ENCODE measurements at places on chromosomes 6 and 20.

DNA sequence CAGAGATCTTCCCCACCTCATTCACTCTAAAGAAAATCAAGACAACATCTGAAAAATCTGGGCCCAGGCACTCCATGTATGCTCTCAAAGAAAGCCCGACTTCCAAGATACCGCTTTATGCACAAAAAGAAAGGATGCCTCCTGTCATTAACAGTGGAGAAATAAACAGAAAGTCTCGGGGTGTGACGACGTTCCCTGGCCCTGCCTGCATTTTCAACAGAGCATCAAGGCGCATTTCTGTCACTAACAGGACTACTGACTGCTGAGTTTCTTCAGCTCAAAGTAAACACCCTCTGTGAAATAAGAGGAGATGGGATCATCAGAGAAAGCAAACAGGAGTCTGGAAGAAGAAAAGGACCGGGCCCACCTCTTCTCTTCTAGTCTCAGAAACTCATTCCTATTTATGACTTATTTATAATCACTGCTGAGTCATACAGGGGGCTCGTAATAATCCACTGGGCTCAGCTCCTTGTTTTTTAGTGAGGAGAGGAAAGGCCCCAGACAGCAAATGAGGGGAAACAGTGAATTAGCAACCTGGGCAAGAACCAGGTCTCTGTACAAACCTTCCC is 99.7 kb downstream of the ZMYND8 start:
- DNase-seq, result no peak

DNA sequence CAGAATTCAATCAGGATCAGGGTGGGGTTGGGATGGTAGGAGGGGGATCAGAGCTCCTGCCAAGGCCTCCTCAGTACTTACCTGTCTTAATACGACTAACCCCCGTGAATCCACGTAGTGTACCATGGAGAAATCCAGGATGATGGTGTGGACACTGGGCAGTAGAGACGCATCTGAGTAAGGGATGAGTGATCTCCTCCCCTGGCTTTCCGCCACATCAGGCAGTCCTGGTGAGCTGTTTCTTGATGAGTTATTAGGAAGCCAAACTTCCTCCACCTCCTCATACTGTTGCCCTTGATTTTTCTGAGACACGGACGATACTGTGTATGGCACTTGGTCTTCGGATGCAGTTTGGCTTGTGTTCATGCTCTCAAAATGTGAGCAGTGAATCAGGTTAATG is 34.2 kb upstream of the SRPK1 start:
- DNase-seq, result no peak

DNA sequence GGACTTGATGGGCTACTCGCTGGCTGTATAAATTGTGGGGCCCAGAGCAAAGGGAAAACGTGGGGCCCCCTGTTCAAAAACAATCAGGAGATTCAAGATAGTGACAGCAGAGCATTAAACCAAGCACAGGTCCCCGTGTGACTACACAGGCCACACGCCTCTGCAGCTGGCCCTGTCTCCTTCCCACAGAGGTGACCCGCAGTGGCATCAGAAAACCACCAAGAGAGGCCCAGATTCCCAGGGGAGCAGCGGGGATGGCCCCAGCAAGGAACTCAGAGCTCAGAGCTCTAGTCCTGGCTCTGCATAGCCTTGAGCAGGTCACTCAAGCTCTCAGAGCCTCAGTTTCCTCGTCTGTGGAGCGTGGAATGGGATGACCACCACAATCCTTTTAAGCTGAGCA is 57.6 kb downstream of the CPNE5 start:
- DNase-seq, result no peak

- DNase-seq, result no peak
Observed at GRCh38 chr20:14800707-14801425, 463.5 kb upstream of the FLRT3 start.

DNA sequence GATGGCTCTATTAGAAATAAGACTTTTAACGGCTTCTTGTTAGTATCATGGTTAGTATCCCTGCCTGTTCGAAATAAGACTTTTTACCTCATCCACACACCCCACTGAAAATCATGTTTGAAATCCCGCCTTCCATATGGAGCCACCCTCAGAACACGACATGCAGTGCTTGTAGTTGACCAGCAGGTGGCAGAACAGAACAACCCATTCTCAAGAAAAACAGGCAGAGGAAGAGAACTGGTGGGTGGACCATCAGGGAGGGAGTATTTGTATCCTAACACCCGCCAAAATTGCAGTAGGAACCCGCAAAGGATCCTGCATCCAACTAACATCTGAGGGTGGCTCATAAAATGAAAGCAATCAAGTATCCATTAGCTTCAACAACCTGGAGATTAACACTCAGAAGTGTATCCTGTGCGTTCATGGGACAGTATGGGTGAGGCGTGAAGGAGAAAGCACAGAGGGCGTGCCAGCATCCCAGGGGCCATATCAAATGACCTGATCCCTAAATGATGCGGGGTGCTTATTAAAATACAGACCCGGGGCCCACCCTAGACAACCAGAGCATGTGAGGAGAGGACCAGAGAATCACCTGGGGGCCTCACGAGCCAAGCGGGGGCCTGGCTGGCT is 89.6 kb upstream of the NHSL1 start:
- peak; percentile 40 for DNase-seq

- no peak for DNase-seq
Observed at GRCh38 chr6:135465307-135465706, 32.2 kb downstream of the AHI1 start.

DNA sequence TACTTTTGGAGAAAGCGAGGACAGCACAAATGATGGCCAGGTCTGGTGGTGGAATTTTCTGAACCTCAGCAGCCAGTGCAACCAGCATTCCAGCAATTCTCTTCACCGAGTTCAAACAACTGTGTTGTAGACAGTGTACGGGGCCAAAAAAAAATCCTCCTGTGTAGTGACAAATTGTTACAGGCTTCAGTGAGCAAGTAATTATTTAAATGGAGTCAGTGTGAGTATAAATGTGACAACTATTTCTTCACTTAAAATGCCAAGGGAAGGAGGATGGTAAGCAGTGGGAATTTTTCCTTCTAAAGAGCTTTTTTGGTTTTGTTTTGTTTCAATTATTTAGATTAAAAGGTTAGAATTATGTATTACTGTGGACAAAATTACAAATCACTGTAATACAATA is 154.1 kb downstream of the TMEM242 start:
- no peak for DNase-seq

DNA sequence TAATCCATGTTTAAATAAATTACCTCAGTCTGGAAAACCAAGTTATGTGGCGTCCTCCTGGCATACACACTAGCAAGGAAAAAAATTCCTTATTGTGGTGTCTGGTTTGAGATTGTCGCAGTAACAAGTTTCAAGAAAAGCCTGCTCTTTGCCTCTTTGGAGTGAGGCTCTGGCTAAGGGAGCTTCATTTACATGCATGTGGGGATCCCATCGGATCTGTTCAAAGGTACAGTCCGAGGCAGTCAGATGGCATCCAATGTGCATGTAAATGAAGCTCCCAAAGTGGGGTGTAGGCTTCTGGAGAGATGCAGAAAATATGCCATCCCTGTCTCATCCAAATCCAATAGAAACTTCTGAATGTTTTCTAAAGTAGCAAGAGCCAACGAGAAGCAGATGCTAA is 199.5 kb upstream of the FBXL4 start:
- DNase-seq, result no peak

DNA sequence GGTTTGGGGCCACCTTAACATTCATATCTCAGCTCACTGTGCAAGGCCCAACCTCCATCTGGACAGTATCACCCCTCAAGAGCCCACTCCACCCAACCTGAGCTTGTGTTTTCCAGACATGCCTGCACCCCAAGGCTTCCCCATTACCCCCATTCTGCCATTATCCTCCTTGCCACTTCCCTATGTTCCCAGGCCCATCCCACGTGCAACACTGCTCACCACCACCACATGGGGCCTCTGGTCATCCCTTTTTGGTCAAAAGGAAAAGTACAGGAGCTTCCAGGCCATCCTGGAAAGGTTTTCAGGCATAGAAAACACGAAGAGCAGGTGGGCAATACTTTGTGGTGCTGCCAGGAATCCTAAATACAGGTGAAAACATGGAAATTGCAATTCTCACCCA is 140.3 kb downstream of the SYNDIG1 start:
- no peak for DNase-seq

- no peak for DNase-seq
Observed at GRCh38 chr6:162615016-162615705, 112.4 kb downstream of the PRKN start.

GRCh38 chr6:134106702-134107101 is 54.3 kb upstream of the SLC2A12 start:
- no peak for DNase-seq

DNA sequence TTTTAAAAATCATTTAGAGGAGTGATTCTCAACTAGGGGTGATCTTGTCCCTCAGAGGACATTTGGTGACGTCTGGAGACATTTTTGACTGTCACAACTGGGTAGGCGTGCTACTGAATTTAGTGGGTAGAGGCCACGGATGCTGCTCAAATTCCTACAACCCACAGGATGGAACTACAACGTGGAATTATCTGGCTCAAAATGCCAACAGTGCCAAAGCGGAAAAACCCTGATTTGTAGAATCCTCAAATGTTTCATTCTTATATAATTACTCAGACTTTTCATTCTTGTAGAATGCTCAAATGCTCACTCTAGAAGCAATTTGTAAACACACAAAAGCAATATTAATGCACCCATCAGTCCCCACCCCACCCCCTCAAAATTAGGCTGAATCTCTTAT is 229.8 kb downstream of the ZMYND8 start:
- no peak for DNase-seq

- no peak for DNase-seq
Observed at GRCh38 chr6:12608874-12609273, 107.7 kb upstream of the PHACTR1 start.

- DNase-seq, result no peak
Observed at GRCh38 chr6:170182781-170183120, 108.1 kb downstream of the DLL1 start.

GRCh38 chr6:84224251-84224650 is 3.2 kb downstream of the CEP162 start:
- DNase-seq, result peak; percentile 56

GRCh38 chr6:78589436-78589835 is 277.9 kb upstream of the IRAK1BP1 start:
- peak; percentile 47 for DNase-seq

DNA sequence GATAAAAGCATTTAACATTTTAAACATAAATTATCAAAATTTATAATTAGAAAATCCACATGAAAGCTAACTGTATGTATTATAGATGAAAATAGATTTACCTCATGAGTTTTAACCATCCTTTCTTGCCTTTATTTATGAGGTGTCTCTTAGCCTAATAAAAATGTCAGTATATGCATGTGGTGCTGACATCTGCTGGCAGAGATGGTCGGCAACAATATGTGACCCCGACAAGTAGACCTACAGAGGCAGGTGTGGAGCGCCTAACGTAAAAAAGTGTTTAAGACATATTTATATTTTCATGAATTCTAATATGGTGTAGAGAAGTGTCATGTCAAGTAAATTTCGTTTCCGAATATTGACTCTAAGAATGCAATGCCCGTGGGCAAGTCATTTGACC is 149.0 kb upstream of the FUT9 start:
- DNase-seq, result no peak

DNA sequence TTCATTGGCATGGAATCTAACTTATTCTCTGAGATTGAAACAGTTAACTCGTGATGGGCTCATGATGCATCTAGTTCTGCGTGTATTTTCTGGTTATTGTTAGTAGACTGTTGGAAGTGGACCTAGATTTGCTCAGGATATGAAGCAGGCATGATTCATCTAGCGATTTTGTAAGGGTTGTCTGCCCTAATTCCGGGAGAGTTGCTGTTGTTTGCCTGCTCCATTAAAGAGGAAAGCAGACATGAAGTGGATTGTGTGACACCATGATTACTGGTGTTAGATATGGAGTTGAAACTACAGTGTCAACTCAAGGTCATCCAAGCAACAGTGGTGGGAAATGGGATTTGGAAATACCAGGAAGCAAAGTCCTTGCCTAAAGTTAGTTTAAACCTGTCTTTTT is 41.0 kb downstream of the SOX4 start:
- peak; percentile 80 for DNase-seq

- DNase-seq, result no peak
Observed at GRCh38 chr20:36390719-36391415, 84.7 kb downstream of the DLGAP4 start.

GRCh38 chr20:36405255-36405654 is 99.1 kb downstream of the DLGAP4 start:
- DNase-seq, result no peak

DNA sequence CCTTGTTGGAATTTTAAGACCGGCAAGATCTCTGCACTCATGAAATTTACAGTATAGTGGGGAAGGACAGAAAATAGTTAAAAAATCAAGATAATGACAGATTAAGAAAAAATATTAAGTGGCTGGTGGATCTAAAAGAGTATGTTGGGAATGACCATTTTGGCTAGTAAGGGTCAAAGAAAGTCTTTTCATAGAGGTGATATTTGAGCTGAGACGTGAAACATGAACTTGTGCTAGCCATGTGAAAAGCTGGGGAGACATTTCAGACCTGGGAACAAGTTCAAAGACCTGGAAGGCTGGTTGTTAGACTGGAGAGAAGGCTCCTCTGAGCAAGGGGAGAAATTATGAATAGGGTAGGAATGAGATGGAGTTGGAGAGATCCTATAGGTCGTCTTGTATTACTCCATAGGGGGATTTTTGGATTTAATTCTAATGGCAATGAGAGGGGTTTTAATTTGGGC is 4.7 kb downstream of the BICRAL start:
- no peak for DNase-seq

- no peak for DNase-seq
Observed at GRCh38 chr6:120473804-120474203, 860.5 kb downstream of the TBC1D32 start.

GRCh38 chr6:33872761-33873160 is 69.0 kb upstream of the MLN start:
- no peak for DNase-seq

- DNase-seq, result no peak
Observed at GRCh38 chr6:135801755-135802465, 49.6 kb upstream of the PDE7B start.
